AG10803 (cell line): ENCODE measurements at places on chromosomes 12 and 14.
A peak's percentile ranks its signal among the peaks of the same experiment; 100 is the strongest.

DNA sequence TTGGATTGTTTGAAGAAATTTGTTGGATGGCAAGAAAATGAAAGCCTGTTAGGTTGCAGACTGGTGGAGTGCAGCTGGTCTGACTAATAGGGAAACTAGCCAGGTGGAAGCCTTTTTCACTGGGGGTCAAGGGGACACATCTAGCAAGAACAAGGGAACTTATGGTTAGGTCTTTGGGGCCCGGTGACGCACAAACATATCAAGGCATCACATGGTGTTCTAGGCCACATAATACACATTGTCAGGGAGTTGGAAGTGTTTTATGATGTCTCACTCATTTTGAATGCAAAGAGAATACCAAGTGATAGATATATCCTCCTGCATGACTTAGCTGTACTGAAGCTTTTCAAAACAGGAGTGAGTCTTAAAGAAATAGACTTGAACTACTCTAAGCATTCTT lies 351.2 kb downstream of the KCNH5 start:
- DNase-seq: peak; percentile 5

DNA sequence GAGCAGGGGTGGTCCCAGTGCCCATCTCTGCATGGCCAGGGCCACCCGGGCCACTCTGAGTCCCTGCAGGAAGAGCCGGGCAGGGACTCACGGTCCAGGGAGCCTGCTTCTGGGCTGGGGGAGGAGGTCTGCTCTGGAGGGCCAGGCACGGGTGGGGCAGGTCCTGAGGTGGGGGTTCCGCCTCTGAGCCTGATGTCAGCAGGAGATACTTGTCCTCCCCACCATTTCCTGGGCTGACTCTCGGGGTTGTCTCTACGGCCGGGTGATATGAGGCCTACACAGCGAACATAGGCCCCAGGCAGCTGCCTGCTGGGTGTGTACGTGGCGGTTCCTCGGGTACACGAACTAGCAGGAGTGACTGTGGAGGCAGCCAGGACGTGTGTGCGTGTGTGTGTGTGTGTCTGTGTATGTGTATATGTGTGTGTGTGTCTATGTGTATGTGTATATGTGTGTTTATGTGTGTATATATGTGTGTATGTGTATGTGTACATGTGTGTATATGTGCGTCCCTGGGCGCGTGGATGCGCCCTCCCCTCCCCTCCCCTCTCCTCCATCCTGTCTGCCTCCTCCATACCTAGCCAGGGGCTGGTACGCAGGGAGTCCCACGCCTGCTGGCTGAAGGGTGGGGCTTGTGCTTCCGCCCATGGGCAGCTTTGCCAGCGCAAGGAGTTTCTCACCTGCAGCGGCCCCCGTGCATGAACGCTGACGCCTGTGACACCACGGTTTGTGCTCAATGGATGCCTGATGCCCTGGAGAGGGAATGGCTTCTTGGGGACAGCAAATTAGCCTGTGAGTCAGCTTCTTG lies 30.4 kb upstream of the TRAF3 start:
- no peak for DNase-seq

- no peak for DNase-seq
Observed at GRCh38 chr12:62263966-62264365, 3.8 kb downstream of the USP15 start.

GRCh38 chr14:93533437-93533836 lies 102.7 kb downstream of the UNC79 start:
- no peak for DNase-seq

GRCh38 chr14:35295845-35296161 lies 3.6 kb downstream of the PSMA6 start:
- no peak for DNase-seq

GRCh38 chr12:101695706-101696105 lies 1.7 kb upstream of the CHPT1 start:
- DNase-seq: peak; percentile 47

GRCh38 chr12:76010732-76011458 lies 20.7 kb downstream of the PHLDA1 start:
- peak; percentile 58 for DNase-seq

- no peak for DNase-seq
Observed at GRCh38 chr14:23641915-23642588, 5.9 kb downstream of the DHRS2 start.

DNA sequence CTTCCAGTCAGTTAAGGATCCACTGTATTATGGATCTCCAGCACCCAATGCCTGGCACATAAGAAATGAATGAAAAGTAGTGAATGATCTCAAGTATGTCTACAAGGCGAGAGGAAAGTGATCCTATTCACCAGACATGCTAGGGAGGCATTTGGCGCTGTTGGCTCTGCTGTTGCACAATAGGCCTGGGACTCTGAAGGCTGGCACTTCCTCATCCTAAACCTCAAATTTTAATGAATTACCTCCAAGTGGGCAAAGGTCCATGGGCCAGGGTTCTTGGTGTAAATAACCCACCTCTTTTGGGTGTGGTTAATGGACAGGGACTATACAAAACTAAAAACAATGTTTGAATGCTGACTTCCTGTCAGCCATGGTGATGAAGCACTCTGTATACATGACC lies 173.4 kb upstream of the PZP start:
- DNase-seq: no peak

- no peak for DNase-seq
Observed at GRCh38 chr12:67891596-67891995, 97.7 kb upstream of the IFNG-AS1 start.
